ENCODE measurements at places on chromosomes 2 and 18. TPM values are rescaled to one million over a fixed set of nuclear protein-coding genes. Genes with fewer than 3 reads are reported as not detected.

KATNAL2 gene
- total RNA-seq: 0.33 TPM

AQP12A gene
- not detected for total RNA-seq

SLC35G4 gene
- not detected for total RNA-seq

TRIM54 gene
- not detected for total RNA-seq

NPHP1 gene
- 5.7 TPM for total RNA-seq

PTMA gene
- 330 TPM for total RNA-seq

LRRC30 gene
- not detected for total RNA-seq

CDKL4 gene
- 3.0 TPM for total RNA-seq

ERBB4 gene
- not detected for total RNA-seq
